ENCODE measurements at places on chromosomes 1 and 21. TPM values are rescaled to one million over a fixed set of nuclear protein-coding genes. Genes with fewer than 3 reads are reported as not detected.

DNA sequence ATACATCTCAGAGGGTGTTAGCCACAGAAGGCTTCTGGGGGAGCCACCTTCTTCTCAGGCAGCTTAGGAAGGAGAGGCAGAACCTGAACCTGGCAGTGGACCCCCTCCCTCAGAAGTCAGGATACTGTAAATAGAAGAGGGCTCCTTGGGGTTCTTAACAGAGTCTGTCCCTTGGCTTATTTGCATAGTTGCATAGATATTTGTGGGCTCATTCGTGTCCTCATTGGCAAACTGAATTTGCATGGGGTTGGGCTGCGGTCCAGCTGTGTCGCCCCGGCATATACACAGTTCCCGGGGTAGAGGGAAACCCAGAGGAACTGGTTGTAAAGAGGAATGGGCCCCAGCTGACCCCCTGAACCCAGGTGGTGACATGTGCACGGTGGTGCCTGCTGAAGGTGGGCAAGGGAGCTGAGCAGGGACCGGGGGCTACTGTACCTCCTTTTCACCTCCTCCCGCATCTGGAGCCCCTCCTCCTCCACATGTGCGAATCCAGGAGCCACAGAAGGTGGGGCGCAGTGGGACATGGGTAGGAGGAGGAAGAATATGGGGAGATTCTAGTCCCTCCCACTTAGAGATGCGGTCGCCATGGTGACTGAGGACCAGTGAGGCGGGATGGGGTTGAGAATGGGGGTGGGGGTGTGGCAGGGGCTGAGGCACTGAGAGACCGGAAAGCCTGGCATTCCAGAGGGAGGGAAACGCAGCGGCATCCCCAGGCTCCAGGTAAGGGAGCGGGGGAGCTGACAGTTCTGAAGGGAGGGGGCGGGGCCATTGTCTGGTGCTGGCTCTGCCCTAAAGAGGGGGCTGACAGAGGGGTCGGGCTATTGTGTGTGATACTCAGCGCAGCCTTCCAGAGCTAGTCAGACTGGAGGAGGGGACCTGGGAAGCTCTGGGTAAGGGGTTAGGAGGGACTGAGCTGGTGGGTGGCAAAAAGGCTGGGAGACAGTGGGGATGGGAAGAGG, 3.7 kb upstream of the SEMA4A start:
- no peak for DNase-seq

The IL19 gene
- polyA plus RNA-seq = not detected

DNA sequence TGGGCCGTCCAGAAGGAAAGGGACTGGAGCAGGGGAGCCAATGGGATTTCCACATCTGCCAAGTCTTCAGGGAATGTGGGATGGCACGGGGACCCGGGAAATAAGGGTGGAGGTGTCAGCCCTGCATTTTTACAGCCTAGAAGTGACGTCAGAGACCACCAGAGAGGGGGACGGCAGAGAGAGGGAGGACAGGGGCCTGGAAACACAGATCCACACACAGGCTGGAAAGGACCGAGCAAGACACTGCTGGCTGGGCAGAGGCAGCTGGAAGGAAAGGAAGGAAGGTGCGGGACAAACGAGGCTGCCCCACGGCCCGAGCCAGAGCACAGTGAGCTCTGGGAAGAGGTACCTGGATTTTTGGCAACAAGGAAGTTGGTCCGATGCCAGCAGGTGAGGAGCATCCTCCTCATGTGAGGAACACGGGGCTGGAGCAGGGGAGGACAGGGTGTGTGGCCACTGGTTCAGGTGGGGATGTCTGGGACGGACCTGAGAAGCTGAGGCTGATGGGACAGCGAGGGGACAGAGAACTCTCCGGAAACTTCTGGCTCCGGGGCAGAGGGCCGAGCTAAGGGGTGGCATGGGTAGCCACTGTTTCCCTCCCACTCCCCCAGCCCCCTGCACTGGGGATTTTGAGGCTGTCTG, 138.3 kb downstream of the PGBD5 start:
- DNase-seq = no peak

DNA sequence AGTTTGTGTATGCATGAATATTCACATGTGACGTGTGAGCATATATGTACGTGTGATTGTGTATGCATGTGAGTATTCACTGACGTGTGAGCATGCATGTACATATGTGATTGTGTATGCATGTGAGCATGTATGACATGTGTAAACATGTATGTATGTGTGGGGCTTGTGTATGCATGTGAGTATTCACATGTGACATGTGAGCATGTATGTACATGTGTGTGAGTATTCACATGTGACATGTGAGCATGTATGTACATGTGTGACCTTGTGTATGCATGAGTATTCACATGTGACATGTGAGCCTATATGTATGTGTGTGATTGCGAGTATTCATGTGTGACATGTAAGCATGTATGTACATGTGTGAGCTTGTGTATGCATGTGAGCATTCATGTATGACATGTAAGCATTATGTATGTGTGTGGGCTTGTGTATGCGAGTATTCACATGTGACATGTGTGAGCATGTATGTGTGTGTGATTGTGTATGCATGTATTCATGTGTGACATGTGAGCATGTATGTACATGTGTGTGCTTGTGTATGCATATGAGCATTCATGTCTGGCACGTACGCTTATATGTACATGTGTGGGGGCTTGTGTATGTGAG, 47.8 kb downstream of the COL18A1 start:
- DNase-seq = no peak

The SPRR1B gene
- not detected for polyA plus RNA-seq

- no peak for DNase-seq
Observed at GRCh38 chr1:170218257-170218650, 72.5 kb downstream of the NTMT2 start.

- DNase-seq = no peak
Observed at GRCh38 chr1:38015978-38016725, 3.6 kb downstream of the UTP11 start.

GRCh38 chr1:55997536-55997935, 581.8 kb downstream of the PLPP3 start:
- DNase-seq = no peak

The ASPM gene
- 8.7 TPM for polyA plus RNA-seq

DNA sequence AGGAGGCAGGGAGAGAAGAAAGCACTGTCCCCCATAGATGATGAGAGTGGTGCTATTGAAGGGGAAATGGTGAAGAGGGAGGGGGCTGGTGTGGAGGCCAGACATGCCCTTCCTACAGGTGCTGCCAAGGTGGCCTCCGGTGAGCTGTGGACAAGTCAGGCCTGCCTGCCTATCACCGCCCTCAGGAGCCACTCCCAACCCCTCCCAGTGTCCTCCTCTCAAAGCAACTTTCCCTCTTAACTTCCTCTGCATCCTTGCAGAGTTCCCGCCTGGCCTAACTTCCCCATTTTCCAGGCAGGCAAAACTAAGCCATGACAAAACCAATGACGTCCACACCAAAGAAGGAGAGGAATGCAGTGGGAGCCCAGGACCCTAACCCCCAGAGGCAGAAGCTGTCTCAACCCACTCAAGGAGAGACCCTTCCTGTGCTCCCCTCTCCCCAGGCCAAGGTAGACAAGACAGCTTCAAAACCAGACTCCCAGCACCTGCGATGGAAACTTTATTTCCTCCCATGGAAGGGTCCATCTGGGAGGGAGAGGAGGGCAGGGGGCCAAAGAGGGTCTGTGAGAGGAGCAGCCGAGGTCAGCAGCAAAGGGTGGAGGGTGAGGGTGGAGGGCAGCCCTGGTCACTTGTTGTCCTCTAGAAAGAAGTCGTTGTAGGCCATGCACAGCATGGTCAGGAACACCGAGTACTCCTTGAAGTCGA, 1.0 kb upstream of the S100A6 start:
- DNase-seq = no peak

GRCh38 chr1:230382001-230382491, 44.1 kb downstream of the PGBD5 start:
- no peak for DNase-seq

DNA sequence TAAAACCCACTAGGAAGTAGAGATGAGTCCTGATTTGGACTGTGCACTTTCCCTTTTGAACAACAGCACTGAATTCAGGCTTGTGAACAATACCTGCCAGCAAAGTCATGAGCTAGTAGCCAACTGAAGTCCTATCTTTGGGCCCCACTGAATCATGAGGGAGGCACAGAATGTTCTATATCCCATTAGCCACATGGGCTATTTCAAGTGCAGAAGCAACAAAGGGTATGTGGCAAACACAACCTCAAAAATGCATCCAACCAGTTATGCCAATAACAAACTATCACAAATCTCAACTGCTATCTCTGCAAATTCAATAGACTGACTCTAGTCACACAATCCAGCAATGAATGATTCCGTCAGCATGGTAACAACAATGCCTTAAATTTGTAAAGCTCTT, 276.0 kb downstream of the MRPL39 start:
- DNase-seq = no peak

DNA sequence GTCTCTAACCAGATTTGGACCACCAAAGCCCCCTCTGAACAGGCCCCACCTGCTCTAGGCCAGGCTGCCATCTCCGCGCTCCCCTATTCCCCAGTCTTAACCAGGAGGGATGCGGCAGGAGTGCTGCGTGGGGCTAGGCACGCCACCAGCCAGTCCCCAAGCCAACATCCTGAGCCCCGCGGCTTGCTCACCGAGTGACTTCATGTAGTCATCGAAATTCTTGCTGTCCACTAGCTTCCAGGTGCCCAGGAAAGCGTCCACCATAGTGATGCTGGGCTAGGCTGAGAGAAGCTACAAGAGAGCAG, 173 bp downstream of the FABP3 start:
- DNase-seq = no peak

DNA sequence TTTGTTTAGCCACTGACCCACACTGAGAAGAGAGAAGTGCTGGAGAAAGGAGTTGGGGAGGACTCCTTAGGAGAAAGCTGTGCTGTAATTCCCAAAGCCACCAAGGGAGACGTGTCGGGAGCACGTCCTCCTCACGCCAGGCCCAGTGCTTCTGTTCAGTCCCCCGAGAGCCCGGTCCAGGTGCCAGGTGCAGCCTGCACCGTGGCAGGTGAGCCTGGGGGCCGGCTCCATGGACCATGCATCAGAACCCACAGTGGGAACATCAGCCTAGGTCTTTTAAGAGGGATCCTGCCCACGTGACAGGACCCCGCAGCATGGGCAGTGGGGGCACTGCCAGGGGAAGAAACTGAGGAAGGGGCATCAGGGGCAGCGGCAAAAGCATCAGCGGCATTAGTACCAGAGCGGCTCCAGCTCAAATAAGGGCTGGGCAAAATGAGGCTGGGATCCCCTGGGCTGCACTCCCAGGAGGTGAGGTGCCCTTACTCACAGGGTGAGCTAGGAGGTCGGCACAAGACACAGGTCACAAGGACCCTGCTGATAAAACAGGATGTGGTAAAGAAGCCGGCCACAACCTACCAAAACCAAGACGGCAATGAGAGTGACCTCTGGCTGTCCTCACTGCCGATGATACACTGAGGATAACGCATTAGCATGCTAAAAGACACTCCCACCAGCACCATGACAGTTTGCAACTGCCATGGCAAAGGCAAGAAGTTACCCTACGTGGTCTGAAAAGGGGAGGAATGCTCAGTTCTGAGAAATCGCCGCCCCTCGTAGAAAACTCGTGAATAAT, 24.6 kb upstream of the PRDM15 start:
- DNase-seq = no peak

The C1orf53 gene
- 1.8 TPM for polyA plus RNA-seq

The SPATA45 gene
- polyA plus RNA-seq = not detected

DNA sequence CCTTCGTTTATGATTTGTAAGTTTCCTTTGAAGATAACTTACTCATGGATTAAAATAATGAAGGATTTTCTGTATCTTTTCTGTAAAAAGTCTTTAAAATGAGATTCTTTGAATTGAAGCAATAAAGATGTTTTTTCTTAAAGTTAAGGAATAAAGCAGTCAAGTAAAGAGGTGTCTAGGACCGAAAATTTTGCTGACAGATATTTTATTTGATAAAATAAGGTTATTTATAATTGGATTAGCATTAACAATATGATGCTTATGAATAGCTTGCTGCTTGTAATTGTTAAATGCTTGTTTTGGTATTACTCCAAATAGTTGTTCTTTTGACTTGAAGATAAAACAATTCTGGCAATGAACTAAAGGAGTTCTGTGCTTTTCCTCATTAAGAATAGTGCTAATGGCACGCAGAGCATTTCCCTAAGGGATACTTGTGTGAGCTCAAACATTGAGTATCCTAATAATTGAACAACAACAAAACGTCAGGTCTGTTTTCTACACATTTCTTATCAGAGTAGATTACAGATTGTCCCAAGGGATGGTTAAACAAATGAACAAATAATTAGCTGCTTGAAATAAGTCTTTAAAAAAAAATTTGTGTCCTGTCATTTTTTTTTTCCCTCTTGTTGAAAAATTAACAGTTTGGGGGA, 16.6 kb downstream of the TSNAX start:
- no peak for DNase-seq

DNA sequence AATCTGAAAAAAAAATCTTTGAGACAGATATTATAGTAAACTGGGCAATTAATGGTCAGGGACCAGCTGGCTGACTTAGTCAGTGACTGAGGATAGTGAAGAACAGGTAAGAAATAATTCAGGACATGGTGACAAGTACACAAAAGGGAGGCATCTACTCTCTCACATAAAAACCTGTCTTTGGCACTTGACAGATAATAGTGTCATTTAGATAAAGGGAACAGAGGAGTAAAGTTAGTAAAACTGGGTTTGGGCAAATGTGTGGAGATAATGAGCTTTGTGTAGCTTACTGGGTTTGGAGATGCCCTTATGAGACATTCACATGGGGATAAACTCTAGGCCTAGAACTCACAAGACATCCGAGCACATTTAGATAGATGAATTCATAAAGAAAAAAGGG, 4.0 kb downstream of the SSX2IP start:
- no peak for DNase-seq

All from forelimb muscle (tissue), 1 donor.